ENCODE measurements at places on chromosomes 12 and 14.

DNA sequence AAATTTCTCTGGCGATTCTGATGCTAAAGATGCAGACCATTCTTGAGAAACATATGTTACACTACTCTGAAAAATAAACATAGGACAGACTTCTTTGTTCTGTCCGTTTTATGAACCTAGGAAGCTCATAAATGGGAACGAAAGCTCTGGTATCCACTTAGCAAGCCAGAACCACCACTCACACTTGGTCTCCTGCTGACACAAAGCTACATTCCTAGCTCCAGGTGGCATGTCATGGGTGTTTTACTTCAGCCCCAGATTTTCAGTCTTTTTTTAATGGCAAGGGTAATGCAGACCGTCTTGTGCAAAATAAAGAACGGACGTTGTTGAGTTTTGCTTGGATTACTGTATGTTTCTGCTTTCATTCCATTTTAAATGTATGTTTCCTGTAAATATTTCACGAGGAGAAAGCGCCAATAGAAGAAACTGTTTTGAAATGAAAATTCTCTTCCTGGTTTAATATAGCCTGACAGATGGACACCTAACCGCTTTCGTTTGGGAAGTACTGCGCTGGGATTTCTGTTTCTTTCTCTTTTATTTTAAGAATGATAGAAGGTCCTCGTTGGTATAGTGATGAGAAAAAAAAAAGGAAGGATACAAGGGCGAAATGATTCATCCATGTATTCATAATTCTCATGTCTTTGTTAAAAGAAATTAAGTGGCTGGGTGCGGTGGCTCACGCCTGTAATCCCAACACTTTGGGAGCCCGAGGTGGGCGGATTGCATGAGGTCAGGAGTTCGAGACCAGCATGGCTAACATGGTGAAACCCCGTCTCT is 871 bp upstream of the COQ5 start:
- DNase-seq: peak; percentile 61

DNA sequence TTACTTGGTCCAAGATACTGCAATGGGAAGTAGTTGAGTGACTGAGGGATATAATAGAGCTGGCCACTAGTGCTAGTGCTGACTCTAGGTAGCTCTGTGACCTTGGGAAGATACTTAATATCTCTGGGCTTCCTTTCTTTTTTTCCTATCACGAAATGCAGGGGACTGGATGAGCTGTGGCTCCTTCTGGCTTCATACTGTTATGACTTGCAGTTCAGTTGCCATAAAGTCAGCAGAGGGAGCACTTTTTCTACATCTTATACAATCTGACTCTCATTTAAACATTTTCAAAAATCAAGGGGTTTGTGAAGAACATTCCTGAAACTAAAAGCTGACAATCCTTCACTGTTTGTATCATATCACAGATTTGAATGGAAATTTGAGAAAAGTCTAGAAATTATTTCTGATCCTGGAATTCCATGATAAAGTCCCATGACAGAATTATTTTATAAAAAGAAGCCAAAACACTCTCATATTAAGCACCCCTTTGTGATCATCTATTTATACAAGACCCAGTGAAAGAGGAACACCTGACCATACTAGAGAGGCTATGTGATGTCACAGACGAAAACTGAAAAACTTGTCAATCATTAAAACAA is 5.3 kb downstream of the BHLHE41 start:
- peak; percentile 68 for DNase-seq

DNA sequence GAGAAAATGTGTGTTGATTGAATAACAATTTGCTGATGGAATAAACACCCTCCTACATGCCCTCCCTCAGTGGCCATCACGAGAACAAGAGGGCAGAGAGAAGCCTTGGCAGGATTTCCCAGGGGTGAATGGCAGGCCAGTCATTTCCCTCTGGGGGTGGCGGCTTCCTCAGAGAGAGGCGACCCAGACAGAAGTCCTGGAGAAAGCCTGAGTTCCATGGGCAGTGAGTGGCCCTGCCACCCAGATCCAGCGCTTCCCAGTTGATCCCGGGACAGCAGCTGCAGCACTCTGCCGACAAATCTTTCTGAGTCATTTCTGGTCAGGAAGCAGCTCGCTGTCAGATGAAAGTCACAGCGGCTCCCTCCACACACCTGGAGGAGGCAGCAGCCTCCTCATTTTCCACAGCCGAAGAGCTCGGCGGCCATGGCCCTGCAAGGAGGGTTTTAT is 123.0 kb downstream of the SCARB1 start:
- DNase-seq: peak; percentile 83

GRCh38 chr14:98608071-98609060 is 663.6 kb downstream of the BCL11B start:
- DNase-seq: no peak

GRCh38 chr12:11830307-11830801 is 180.9 kb downstream of the ETV6 start:
- DNase-seq: peak; percentile 55

GRCh38 chr14:38505973-38506249 is 250.0 kb upstream of the CLEC14A start:
- DNase-seq: no peak

- no peak for DNase-seq
Observed at GRCh38 chr14:40909906-40910305, 696.8 kb upstream of the LRFN5 start.

DNA sequence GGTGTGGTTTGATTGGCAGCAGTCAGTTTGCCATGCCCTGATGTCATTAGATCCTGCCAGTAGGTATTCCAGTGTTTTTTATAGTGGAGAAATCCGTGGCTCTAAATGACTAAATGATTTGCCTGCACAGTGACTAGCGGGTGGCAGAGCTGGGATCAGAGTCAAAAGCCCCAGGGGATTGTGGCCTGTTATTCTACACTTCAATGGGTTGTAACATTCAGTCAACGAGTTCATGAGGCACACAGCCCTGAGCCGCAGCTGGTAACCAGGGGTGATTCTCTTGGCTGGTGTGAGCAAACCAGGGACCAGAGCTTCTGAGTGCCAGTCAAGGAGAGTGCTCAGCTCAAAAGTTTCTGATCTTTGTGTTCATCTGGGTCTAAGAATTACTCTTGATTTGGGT is 1.8 kb downstream of the MYH6 start:
- peak; percentile 8 for DNase-seq

DNA sequence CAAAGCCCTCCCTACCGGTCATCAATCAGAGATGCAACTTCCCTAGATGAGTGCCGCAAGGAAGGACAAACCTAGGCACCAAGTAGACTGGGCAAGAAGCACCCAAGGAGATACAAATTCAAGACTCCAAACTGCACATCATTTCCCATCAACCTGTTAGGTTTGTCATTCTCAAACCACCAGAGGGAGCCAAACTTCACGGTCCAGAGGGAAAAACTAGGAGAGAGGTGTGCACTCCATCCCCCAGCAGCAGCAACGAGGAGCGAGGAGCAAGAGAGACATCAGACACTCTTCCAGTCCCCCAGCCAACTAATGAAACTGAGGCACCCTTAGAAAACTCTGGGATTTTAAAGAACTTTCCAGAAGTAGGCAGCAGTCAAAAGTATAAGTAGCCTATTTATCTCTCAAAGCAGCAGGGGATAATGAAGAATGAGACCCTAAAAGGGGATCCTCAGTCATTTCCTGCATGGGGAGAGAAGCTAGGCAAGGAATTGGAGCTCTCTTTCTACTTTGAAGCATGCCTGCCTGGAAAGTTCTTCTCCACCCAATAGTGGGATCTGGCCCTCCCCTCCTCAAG is 37.0 kb upstream of the NT5DC3 start:
- DNase-seq: peak; percentile 72

- DNase-seq: no peak
Observed at GRCh38 chr12:115225845-115226244, 541.9 kb upstream of the TBX3 start.

DNA sequence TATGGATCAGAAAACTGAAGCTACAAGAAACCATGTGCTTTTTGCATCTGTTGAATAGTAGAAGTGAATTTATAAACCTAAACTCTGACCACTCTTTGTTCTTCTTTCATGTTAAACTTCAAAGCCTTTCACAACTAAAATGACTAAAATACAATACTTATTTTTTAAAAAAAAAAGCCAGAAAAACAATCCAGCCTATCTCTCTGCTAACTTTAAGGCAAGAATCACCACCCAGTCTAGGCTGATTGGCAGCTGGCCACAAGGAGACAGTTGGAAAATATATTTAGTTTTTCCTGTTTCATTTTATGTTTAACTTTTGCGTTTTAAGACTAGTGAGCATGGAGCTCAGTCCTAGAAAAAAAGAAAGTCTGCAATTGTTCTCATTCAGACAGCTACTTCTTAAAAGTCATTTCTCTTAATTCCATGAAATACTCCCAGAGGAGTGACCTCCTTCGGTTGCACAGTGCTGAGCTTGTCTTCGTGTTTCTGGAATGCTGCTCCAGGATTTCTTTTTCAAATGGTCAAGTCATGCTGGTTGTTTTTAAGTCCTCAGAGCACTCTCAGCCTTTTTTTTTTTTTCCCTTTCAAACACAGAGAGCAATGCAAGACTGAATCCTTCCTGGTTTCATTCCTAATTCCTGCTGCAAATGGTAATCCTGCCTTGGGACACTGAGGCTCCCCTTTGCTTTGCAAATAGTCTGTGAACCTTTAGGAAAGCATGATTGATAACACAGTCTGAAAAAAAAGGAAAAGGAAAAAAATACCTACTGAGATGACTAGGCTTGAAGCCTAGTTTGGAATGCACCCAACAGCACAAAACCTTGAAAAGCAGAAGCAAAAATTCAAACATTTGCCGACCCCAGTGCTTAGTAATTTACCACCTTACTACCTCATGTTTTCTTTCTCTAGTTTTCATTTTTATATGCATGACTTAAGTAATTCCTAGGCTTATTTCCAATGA is 233.3 kb upstream of the DAAM1 start:
- DNase-seq: no peak

- DNase-seq: no peak
Observed at GRCh38 chr14:92373336-92373735, 50.4 kb downstream of the SLC24A4 start.

DNA sequence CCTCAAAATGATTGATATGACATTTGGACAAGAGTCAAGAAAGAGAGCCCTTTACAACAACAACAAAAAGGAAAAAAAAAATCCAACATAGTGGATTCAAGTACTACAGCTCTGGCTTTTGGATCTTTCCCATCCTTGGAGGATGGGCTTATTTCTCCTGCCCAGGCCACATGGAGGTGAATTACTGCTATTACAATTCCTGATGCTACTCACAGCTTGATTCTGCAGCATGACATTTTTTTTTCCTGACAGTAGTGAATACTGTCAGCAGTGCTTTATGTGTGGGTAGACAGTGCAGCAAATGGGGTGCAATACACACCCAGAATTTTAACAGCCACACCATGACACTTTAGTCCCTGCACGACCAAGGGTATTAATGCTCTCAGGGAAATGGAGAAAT is 42.5 kb upstream of the HSP90B1 start:
- no peak for DNase-seq

- peak; percentile 37 for DNase-seq
Observed at GRCh38 chr12:68451261-68452077, 119.3 kb upstream of the MDM1 start.

GRCh38 chr14:49310298-49310697 is 275.9 kb downstream of the RPS29 start:
- no peak for DNase-seq

- DNase-seq: peak; percentile 18
Observed at GRCh38 chr12:89574736-89575208, 48.9 kb upstream of the POC1B start.

- DNase-seq: no peak
Observed at GRCh38 chr14:20787025-20787424, 6.0 kb downstream of the RNASE6 start.

DNA sequence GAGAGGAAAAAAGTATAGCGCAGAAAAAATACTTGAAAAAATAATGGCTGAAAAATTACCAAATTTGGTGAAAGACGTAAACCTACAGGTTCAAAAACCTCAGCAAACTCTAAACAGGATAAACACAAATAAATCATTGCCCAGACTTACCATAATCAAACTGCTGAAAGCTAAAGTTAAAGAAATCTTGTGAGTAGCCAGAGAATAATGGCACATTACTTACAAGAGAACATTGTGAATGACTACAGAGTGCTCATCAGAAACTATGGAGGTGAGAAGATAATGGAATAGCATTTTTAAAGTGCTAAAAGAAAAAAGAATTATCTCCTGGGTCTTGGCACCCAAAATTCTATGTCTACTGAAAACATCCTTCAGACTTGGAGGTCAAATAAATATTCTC is 36.0 kb downstream of the ATF1 start:
- DNase-seq: no peak

DNA sequence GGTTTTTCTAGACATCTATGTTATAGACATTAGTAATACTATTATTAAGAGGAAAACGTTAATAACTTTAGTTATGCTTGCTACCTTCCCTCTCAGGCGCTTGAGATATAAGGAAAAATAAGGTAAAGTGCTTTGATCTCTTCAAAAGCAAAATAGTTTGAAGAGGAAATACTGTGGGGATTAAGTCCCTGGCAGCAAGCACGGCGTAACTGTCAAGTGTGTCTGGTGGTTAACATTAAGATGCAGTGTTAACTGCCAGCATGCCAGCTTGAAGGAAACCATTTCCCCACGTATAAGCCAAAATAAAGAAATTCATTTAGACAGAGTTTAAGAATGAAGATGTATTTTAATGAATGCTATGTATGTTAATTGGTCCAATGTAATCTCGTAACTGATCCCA is 31.8 kb downstream of the PELI2 start:
- no peak for DNase-seq

- no peak for DNase-seq
Observed at GRCh38 chr12:118498171-118498570, 121.8 kb downstream of the SUDS3 start.

DNA sequence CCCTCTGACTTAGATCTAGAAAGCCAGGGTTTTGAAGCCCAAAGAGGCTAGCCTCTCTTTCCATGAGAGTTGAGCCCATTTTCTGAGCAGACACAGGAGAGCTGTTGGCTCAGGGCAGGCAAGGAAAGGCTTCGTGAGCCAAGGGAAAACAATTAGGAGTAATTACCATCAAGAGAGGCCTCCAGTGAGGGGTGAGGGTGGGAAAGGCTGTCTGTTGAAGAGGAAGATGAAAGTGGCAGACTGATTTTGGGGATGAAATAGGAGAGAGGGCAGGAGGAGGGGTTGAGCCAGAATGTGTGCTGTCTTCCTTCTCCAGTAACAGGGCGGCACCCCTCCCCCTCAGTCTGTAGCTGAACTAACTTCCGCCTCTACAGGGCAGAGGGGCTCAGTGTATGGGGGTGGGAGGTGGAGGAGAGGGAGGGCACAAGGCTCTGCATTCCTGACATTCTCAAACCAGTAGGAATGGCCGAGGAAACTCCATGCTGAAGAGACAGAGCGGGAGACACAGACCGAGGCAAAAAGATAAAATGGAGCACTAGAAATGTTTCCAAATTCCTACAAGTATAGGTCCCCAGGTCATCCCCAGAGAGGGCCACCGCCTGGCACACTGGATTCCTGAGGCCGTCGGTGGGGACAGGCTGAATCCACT is 33.1 kb upstream of the COL2A1 start:
- DNase-seq: no peak

- no peak for DNase-seq
Observed at GRCh38 chr14:91204657-91205056, 39.8 kb downstream of the GPR68 start.

GRCh38 chr14:100731011-100731670 is 4.4 kb downstream of the DLK1 start:
- DNase-seq: no peak

- no peak for DNase-seq
Observed at GRCh38 chr12:65122703-65123102, 1.6 kb upstream of the WIF1 start.

GRCh38 chr12:109879351-109880042 is 844 bp downstream of the GLTP start:
- DNase-seq: peak; percentile 17

- DNase-seq: no peak
Observed at GRCh38 chr14:31613188-31613587, 52.0 kb downstream of the NUBPL start.

GRCh38 chr12:115640929-115641328 is 636.6 kb downstream of the MED13L start:
- DNase-seq: peak; percentile 81

- DNase-seq: no peak
Observed at GRCh38 chr14:31777312-31777711, 216.1 kb downstream of the NUBPL start.
